ENCODE measurements at places on chromosomes 6 and 20.

- DNase-seq = no peak
Measured at GRCh38 chr20:14375416-14375985, 38.1 kb upstream of the FLRT3 start.

DNA sequence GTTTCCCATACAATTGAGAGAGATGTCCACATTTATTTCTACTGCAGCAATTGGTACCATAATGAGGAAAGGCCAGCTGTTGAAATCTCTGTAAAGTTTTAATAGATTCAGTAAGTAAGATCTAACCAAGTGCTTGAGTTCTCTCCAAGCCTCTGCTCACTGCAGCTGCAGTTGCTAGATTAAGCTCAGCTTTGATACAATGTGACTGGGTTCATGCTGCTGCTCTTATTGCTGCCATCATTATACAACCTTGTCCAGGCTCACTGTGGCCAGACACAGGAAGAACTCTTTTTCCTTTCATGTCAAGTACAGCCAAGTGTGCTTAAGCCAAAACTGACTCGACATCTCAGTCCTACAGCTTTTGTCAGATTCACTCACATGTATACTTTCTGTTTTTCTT is 423.5 kb downstream of the GJA1 start:
- no peak for DNase-seq

GRCh38 chr6:107511511-107511993 is 21.6 kb downstream of the SOBP start:
- no peak for DNase-seq

- DNase-seq = no peak
Measured at GRCh38 chr6:133512410-133513016, 271.4 kb downstream of the EYA4 start.

GRCh38 chr20:44460795-44461141 is 14.9 kb upstream of the TTPAL start:
- no peak for DNase-seq

GRCh38 chr20:52500157-52500556 is 308.6 kb upstream of the ZFP64 start:
- DNase-seq = no peak

- DNase-seq = peak; percentile 49
Measured at GRCh38 chr6:25050356-25050755, 114.6 kb upstream of the RIPOR2 start.

DNA sequence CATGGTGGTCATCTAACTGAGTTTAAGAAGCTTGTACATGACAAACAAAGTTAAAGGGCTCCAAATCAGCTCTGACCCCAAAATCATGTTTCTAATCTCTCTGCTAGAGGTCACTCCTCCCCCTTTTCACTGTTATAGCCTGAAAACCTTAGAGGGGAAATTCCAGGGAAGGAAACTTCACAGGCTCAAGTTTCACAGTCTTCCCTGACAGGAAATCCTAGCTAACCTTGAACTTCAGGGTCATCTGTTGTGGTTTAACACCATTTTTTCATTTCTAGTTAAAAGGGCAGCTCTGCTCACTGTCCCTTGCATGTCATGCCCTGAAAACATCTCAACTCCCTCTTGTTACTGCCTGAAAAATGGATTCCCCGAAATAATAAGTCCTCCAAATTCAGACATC is 104.4 kb upstream of the BMP2 start:
- no peak for DNase-seq

GRCh38 chr6:3825851-3826581 is 23.2 kb upstream of the FAM50B start:
- DNase-seq = no peak

GRCh38 chr6:57265755-57266221 is 43.7 kb upstream of the RAB23 start:
- no peak for DNase-seq

DNA sequence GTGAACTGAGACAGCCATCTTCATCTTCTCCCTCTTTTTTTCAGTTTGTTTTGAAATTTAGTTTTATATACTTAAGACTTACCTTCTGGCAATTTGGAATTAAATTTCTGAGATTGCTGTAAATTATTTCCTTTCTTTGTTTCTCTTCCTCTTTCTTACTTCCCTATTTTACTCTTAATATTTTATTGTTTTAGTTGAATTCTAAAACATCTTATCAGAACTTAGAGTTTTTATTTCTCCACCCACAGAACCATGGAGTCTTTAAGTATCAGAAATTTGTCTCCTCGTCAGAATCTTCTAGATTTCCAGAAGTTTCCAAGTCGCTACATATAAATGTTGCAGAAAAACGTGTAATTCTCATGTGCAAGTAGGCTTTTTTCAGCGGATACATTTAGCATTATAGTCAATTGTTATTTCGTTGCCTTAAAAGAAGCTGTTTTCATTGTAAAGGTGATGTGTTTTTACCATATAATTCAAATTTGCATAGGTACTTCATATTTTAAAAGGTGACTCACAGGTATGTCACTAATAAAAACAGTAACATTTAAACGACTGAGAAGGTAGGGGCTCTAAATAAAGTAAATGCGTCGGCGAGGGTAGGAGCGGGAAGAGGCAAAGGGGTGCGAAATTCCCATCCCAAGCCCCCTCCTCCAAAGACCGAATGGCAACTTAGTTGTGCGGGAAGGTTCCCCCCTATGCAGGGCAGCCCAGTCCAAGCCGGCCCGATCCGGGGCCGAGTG is 866 bp upstream of the MYO6 start:
- DNase-seq = no peak

GRCh38 chr6:36657942-36658544 is 20.5 kb upstream of the CDKN1A start:
- no peak for DNase-seq

- DNase-seq = peak; percentile 62
Measured at GRCh38 chr6:125986301-125987025, at the start of gene TRMT11. Gene TRMT11 (plus strand): TSS chr6:125986540. CDS start chr6:125986551, 11 bp downstream.

- DNase-seq = no peak
Measured at GRCh38 chr20:53737396-53738038, 143.9 kb upstream of the ZNF217 start.

DNA sequence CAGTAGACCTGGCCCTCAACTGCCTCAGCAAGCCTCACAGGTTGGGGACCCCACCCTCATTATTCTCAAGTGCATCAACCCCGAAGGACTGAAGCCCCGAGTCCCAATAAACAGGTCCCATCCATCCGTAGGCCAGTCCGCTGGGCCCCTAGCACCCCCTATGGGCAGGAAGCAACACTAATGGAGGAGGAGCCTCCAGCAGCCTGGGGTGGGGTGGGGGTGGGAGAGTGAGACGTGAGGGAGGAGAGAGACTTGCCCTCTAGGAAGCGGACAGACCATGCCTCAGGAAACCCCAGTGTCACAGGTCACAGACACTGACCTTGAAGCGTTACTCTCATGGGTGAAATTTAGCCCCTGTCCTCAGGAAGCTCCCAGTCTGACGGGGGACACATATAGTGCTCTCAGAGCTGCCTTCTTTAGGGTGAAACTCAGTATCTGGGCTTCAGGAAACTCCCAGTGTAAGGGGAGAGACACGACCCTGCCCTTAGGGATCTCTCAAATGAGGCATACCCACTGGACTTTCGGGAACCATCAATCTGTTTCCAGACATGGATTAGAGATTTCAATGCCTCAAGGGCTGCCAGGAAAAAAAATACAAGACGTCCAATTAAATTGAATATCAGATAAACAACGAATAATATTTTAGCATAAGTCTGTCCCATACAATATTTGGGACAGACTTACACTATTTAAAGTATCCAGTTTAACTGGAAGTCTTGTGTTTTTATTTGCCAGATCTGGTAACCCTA is 125.8 kb downstream of the MRPL14 start:
- no peak for DNase-seq

DNA sequence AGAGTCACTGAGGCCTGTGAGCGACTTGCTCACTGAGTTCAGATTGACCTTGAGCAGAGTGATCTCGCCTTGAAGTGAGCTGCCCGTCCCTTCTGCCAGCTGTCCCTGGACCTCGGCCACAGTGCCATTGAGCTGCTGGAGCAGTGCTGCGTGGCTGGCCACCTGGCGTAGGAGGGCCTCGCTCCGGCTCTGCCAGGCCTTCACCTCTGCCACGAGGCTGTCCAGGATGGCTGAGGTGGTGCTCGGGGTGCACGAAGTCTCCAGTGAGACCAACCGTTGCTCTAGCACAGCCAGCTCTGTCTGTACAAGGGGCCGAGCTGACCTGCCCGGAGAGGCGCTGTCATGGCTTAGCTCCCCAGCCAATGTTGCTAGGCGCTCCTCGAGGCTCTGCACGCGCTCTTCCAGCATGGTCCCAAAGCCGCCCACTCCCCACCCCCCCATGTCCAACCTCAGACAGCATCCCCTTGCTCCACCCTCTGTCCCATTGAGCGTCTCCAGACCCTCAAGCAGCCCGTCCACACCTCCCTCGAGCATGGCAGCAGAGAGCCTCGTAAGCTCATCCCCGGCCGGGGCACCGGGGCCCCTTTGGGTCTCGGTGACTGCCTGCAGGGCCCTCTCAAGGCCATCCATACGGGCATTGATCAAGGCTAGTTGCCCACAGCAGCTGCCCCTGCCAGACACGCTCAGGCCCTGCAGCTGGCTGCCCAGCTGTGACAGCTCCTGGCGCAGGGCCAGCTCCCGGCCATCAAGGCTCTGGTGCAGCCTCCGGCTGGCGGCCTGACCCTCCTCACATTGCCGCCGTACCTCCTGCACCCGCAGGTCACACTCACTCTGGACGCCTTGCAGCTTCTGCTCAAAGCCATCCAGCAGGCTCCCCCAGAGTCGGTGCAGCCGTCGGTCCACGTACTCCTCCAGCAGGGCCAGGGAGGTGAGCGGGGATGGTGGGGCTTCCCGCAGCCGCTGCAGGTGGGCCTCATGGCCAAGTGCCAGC is 4.6 kb downstream of the EMILIN3 start:
- DNase-seq = no peak

- no peak for DNase-seq
Measured at GRCh38 chr6:3743541-3743940, 8.0 kb downstream of the PXDC1 start.

GRCh38 chr6:11459079-11459610 is 78.4 kb upstream of the TMEM170B start:
- DNase-seq = no peak

- DNase-seq = no peak
Measured at GRCh38 chr20:49507741-49508434, 25.4 kb upstream of the KCNB1 start.

DNA sequence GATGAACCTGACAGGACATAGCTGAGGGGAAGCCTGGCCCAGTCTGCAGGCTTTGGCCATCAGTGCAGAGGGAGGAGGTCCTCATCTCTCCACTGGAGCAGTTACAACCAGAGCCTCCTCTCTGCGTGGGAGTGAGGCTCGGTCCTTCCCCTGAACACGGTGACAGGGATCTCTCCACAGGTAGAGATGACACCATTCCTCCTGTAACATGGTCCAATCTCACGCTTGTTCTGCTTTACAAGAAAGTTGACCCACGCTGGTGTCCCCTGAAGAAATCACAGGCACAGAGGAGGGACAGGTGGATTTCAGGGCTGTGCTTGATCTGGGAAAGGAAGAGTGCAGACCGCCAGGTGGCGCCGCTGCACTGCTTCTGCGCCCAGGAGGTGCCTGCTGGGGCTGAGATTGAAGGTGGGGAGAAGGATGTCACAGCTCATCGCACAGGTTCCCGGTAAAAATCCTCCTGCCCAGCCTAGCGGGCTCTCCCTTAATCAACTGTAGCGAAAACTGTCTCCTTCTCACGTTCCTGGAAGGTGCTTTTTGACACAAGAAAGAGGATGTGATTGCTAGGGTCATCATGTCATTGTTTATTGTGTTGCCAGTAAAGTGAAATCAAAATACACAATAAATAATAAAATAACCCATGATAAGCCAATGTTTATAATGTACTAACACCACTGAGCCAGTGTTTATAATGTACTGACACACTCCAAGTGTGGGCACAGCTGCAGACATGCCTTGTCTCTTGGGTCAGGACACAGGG is 20.4 kb downstream of the HLA-G start:
- peak; percentile 77 for DNase-seq

All from stimulated activated CD8-positive, alpha-beta memory T cell treated with anti-CD3 and anti-CD28 coated beads, Interleukin-4, amount 100 ng/mL, for 4 hours (primary cell).